Activated T-cell treated with anti-CD3 and anti-CD28 coated beads, Interleukin-2, amount 50 U/mL, for 72 hours (primary cell): ENCODE measurements at places on chromosomes 6 and 20. TPM values are rescaled to one million over a fixed set of nuclear protein-coding genes. Genes with fewer than 3 reads are reported as not detected.

DNA sequence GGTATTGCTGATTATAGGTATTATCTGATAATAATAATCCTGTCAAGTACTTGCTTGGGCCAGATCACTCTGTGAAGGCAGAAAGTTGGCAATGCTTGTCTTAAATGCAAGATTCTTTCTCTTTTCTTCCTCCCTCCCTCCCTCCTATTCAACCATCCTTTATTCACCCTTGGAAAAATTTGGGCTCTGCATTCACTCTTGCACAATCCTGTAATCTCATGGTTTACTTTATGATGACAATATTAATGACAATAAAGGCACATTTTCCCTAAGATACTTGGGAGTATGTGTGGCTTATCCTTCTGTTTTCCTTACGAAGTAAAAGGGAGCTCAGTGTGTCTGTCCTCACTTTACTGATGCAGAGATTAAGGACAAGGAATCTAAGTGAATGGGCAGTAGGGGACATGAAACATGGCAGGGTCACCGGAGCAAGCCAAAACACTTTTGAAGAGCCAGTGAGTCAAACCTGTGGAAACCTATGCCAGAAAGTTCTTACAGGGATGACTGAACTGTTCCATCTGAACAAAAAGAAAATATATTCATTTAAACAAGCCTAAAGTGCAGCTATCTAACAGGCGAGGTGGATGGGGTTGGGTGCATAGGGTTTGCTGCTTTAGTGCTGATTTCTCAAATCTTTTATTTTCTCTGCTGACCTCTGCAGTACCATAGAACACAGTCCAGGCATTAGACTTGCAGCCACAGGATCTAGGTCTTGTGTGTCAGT is 14.6 kb upstream of the RIPOR2 start:
- DNase-seq = no peak

GRCh38 chr6:18115356-18115755 is 7.1 kb downstream of the NHLRC1 start:
- DNase-seq = peak; percentile 54

GRCh38 chr6:113651120-113651519 is 206.0 kb upstream of the MARCKS start:
- no peak for DNase-seq

- no peak for DNase-seq
These were observed 324.7 kb upstream of the JARID2 start for GRCh38 chr6:14921170-14921569.

GRCh38 chr20:46681032-46681854 is 8.0 kb downstream of the TP53RK start:
- peak; percentile 74 for DNase-seq

Gene TMEM170B
- 1.6 TPM for total RNA-seq
